ENCODE measurements at places on chromosomes 2 and 18.
A peak's percentile ranks its signal among the peaks of the same experiment; 100 is the strongest.

- DNase-seq = no peak
- no peaks in the 10 kb centered on the region for H3K4me1 ChIP-seq
- no peak overlapping the region for H3K4me3 ChIP-seq
- H3K27me3 ChIP-seq = no peaks in the 10 kb centered on the region
Observed at GRCh38 chr18:35010156-35010555, 31.1 kb upstream of the MAPRE2 start.

DNA sequence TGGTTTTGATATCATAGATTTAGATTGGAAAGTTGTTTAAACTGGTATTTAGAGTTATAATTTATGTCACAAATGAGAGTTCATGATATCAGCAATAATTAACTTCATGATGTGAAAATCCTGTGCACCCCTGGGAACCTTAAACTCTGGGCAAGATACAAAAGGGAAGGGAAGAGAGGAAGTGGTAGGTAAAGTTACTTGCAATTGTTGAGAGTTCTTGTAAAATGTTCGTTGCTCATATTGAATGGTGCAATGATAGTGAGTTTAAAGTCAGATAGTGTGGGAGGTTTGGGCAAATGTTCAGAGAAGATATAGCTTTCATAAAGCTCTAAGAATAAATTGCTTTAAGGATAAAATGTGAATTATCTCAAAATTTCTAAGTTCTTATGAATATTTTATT, 75.4 kb downstream of the SP110 start:
- H3K27ac ChIP-seq = no peak overlapping the region
- H3K27me3 ChIP-seq = no peaks in the 10 kb centered on the region
- no peaks in the 10 kb centered on the region for H3K36me3 ChIP-seq
- H3K4me1 ChIP-seq = peaks cover 6% of the 10 kb centered on the region

DNA sequence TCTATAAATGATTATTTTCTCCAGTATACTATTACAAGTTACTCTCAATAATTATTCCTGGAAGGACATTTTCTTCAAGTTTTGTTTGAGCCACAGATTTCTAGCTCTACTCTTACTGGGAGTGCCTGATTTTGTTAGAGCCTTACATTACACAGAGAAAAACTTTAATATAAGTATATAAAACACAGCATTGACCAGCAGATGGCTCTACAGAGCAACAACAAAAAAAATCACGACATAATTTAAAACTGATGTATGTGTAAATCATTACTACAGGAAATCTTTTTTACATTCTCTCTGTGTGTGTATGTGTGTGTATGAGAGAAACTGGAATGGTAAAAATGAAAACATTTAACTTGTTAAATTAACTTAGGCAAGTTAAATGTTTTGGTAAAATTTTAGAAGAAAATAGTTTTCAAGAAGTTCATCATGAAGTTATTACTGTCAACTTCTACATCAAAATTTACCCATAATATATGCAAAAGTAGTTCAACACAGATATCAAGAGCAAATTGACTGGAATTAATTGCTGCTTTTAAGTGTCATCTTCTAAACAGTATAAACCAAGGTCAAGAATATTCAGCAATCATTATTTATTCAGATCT, 103.3 kb downstream of the MDH1 start:
- no peak overlapping the region for H3K27ac ChIP-seq
- H3K4me3 ChIP-seq = no peak overlapping the region
- H3K4me1 ChIP-seq = no peaks in the 10 kb centered on the region
- H3K36me3 ChIP-seq = no peaks in the 10 kb centered on the region
- no peaks in the 10 kb centered on the region for H3K27me3 ChIP-seq

GRCh38 chr18:59904011-59904601, 4.3 kb downstream of the PMAIP1 start:
- H3K4me3 ChIP-seq = no peak overlapping the region
- no peaks in the 10 kb centered on the region for H3K27me3 ChIP-seq
- peaks cover 71% of the 10 kb centered on the region for H3K4me1 ChIP-seq
- H3K36me3 ChIP-seq = peaks cover 12% of the 10 kb centered on the region
- DNase-seq = no peak
- H3K27ac ChIP-seq = no peak overlapping the region

DNA sequence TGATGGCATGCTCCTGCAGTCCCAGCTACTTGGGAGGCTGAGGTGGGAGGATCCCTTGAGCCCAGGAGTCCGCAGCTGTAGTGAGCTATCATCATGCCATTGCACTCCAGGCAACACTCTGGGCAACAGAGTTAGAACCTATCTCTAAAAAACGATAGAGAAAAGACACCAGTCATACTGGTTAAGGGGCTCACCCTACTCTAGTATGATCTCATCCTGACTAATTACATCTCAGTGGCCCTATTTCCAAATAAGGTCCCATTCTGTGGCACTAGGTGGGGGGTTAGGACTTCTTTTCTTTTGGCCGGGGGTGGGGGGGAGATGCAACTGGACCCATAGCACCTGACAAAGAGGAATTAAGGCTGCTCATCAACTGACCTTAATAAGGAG, 163.2 kb upstream of the NCK2 start:
- DNase-seq = no peak
- H3K4me3 ChIP-seq = no peak overlapping the region
- no peaks in the 10 kb centered on the region for H3K27me3 ChIP-seq
- H3K27ac ChIP-seq = no peak overlapping the region

- DNase-seq = peak; percentile 65
- H3K27ac ChIP-seq = no peak overlapping the region
- H3K27me3 ChIP-seq = no peaks in the 10 kb centered on the region
- H3K36me3 ChIP-seq = no peaks in the 10 kb centered on the region
- no peaks in the 10 kb centered on the region for H3K4me1 ChIP-seq
- no peak overlapping the region for H3K4me3 ChIP-seq
Observed at GRCh38 chr2:175203621-175204496, 22.3 kb upstream of the ATP5MC3 start.

GRCh38 chr2:7765236-7765635, 848.0 kb downstream of the RNF144A start:
- no peak overlapping the region for H3K27ac ChIP-seq
- no peaks in the 10 kb centered on the region for H3K4me1 ChIP-seq
- no peaks in the 10 kb centered on the region for H3K27me3 ChIP-seq
- H3K4me3 ChIP-seq = no peak overlapping the region
- H3K36me3 ChIP-seq = no peaks in the 10 kb centered on the region
- DNase-seq = no peak

DNA sequence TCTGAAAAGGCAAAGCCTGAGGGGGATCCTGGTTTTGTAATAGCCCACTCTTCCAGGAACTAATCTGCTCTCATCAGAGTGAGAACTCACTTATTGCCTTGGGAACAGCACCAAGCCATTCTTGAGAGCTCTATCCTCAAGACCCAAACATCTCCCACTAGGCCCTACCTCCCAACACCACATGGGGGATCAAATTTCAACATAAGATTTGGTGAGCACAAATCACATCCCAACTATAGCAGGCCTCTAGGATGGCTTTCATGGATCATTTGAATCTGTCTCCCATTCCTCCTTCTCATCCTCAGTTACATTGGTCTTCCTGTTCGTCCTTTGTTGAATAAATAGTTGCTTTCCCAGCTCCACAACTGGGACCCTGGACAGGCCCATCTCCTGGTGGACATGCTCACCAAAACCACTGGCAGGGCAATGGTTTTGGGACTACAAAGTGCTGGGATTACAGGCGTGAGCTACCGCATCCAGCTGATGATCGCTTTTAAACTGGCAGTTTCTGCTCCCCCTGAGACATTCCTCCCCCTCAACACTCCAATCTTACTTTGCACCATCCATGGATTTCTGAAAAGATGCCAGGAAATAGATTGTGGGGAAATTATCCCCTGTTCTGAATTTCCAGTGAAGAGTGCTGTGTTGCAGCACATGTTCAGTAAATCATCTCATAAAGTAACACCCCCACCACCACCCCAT, 42.6 kb downstream of the MCFD2 start:
- H3K27me3 ChIP-seq = no peaks in the 10 kb centered on the region
- no peaks in the 10 kb centered on the region for H3K36me3 ChIP-seq
- H3K4me3 ChIP-seq = no peak overlapping the region
- no peak overlapping the region for H3K27ac ChIP-seq
- H3K4me1 ChIP-seq = peaks cover 8% of the 10 kb centered on the region

Data from common myeloid progenitor, CD34-positive (primary cell).